Epithelial cell of esophagus (primary cell): ENCODE measurements at places on chromosomes 1 and 21.

GRCh38 chr21:43894206-43894577, 29.2 kb downstream of the AGPAT3 start:
- DNase-seq: no peak

DNA sequence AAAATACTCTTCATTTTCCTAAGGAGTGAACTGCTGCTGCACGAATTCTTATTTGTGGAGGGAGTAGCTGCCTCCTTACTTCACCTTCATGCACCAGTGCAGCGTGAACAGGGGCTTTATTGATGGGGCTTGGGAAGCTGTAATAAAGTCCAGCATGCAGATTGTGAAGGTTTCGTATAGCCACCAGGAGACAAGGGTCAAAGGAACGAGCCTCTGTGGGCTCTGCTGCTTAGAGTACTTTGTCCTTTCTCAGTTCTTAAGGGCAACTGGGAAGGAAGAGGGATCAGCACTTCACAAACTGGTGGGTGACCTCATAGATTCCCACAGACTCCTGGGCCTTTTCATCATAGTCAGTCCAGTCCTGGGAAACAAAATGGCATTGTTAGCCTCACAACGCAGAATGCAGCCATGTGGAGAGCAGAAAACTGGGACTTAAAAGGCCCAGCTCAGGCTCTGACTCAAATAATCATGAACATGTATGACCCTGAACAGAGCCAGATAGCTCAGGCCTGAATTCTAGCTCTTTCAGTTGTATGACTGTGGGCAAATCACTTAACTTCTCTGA, 6.0 kb downstream of the CZIB start:
- no peak for DNase-seq

DNA sequence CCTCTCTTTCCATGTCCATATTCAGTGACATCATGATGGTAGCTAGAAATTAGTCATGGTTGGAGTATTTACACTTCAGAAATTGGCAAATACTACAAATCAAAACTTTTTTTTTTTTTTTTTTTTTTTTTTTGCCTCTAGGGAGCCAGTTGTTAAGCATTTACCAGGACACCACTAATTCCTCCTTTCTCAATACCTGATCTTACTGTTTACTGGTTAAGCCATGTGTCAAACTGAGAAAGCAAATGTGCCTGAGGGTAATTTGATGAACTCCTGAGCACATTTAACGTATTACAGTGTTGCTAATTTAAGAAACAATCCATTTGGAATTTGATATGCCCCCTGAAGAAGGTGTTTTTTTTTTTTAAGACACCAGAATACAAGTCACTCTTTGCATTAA, 94.4 kb downstream of the DNM3 start:
- DNase-seq: peak; percentile 24

DNA sequence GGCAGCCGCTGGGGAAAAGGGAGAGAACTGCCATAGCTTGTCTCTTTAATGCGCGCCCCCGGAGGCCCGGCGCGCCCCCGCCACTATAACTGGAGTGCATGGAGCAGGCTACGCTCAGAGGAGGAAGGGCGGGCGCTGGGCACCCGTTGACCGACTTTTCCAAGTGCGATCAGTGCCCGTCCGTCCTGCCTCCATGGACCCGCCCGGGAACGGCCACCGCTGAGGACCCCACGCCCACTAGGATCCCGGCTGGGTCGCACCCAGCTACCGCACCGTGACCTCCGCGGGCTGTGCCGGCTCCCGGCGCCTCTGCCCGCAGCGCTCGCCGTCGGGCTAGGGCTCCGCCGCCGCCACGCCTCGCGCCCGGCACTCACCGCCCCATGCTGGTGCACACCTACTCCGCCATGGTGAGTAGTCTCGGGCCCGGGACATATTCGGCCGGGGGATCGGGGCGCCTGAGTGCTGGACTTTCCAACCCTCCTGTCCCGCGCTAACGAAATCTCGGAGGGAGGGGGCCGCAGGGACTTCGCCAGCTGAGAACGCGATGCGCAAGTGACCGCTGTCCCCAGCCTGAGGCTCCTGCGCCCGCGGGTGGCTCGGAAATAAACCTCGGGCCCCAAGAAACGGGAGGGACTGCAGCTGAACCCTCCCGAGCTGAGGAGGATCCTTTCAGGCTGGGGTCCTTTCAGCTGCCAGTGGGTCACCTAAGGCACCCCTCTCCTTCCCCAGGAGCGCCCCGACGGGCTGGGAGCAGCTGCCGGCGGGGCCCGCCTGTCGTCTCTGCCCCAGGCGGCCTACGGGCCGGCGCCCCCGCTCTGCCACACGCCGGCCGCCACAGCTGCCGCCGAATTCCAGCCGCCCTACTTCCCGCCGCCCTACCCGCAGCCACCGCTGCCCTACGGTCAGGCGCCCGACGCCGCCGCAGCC, at the start of gene TFAP2E:
Gene TFAP2E, plus strand, starts transcription at position 117 of the 927 bp plus-strand sequence. Its CDS starts 264 bp downstream, at position 381.
- peak; percentile 59 for DNase-seq

DNA sequence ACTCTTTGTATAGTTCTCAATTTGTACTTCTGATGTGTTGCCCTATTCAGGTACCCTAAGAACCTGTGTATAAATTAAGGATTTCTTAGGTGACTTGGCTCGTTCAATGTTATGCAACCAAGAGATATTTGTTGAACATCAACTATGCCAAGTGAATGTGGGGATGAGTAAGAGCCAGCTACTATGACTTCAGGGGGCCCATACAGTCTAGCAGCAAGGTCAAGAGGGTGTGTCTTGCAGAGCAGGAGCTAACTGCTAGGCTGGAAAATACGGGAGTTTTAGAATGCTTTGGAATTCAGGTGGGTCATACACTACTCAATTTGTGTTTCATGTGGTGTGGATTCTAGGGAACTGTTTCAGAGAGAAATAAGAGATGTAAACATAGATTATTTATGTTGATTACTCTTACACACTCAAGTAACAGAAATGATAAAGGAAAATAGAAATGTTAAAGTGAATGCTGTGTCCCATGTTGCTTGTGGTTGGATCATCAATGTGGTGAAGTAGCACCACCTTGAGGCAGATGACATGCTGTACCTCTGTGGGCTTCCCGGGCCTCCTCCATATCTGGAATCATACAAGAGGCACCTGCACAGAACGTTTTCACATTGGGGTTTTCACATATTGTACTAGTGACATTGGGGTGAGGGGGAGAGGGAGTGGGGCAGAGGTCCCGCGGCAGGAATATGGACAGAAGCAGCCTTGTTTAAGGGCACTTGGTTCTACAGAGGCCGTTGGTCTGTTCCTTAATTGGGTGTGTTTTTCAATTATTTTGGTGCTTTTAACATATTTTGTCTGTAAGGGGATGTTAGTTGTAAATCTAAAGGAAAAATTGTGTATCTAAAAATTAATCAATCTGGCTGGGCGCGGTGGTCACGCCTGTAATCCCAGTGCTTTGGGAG, 12.4 kb downstream of the ARPC5 start:
- peak; percentile 85 for DNase-seq

DNA sequence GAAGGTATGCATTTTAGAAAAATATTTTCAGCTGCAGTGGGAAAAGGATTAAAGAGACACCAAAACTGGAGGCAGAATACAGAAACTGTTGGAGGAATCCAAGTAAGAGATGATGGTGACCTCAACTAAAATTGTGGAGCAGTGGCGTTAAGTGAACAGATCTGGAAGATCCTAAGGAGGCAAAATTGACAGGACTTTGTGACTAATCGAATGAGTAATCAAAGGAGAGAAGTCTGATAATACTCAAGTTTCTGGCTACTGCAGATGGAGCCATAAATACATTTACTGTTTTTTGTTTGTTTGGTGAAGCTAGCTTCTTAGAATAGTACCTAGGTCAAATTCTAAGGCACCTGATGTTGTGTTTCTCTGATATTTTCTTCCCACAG, 3.1 kb downstream of the CTBS start:
- DNase-seq: peak; percentile 67

DNA sequence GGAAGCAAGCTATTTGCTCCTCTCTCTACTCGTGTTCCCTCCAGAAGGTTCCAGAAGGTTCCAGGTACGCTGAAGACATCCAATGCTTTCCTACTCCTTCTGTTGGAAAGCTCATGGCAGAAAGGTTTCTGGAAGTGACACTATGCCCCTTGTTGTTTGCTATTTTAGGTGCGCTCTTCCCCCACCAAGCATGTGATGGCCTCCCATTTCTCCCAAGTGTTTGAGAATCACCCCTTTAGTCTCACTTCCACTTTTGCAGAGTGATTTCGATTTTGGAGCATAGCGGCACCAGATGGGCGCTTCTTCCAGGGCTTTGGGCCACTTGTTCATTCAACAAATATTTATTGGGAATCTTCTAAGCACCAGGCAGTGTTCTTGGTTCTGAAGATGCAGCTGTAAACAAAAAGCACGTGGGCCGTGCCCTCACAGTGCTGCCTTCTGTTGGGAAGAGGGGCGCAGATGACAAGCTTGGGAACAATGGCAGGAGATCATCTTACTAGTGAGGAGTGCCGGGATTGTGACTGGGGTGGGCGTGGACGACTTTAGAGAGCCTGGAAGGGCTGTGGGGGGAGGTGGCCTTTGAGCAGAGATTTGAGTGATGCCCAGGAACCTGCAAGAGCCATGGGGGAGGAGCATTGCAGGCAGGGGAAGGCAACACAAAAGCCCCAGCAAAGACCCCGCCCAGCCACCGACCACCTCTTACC, 43.0 kb upstream of the TARDBP start:
- no peak for DNase-seq
